ENCODE measurements at places on chromosomes 7 and 10.

DNA sequence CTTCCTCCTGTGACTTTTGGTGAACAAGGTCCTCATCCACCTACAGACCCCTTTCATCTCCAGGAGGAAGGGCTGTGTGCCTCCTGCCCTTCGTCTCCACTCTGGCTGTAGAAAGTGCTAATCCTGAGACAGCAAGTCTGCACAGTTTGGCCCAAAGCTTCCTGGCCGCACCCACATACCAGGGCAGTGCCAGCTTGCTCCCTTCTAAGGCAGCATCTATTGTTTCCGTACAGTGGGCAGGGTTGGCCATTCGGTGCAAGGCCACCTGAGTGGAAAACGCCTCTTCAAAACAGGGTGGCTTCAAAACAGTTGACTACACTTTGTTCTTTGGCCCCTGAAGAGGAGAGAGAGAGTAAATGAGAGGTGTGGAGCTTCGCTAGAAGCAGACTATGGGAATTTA lies 134.1 kb upstream of the KLF14 start:
- no peak for DNase-seq

DNA sequence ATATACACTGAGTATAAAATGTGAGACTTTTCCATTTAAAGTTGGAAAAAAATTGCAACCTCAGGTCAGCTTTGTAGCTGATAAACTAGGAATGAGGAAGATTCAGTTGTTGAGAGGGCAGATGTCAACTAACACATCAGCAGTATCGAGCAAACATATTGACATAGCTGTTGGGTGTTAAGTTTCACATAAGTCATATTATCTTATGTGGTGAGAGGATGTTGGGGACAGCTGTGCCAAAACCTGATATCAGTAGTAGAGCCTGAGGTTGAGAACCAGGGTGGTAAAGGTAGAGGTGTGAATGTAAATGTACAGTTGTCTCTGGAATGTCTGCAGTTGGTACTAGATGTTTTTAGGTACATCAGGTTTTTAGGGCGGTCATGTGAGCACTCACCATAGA lies 5.0 kb downstream of the ZRANB1 start:
- DNase-seq: no peak

GRCh38 chr10:91590904-91591796 lies 41.7 kb downstream of the PPP1R3C start:
- no peak for DNase-seq

GRCh38 chr10:77603534-77603927 lies 34.1 kb downstream of the KCNMA1 start:
- no peak for DNase-seq

DNA sequence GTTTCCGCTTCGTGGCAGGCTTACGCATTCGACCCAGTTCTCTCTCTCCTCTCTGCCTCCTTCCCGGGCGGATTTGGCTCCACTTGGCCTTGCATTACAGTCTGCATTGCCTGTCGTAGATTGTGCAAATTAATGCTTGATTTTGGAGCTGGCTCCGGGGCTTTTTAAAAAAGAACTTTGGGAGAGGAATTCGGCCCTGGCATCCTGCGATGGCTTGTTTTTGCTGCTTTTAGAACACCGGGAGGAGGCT lies 767 bp downstream of the EIF4EBP2 start:
- DNase-seq: peak; percentile 33

DNA sequence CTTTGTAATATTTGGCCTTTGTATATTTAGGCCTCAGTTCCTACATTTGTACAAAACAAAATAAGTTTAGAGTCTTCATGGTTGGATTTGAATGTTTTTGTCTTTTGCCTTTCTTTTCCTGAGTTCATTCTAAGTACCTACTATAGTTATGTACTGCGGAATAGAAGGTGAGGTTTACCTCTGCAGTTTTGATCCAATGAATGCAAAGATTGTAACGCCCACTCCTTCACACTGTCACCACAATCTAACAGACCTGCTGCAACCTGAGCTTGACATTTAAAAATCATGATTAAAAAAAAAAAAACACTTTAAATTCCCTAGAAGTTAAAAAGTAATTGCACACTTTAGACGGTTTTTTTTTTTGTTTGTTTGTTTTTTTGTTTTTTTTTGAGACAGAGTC lies 145.0 kb downstream of the CALCR start:
- no peak for DNase-seq

Measured in kidney capillary endothelial cell (primary cell).